Naive B cell (primary cell): ENCODE measurements at places on chromosomes 6 and 20.

- no peak for DNase-seq
Measured at GRCh38 chr6:65126667-65127066, 580.4 kb downstream of the EYS start.

DNA sequence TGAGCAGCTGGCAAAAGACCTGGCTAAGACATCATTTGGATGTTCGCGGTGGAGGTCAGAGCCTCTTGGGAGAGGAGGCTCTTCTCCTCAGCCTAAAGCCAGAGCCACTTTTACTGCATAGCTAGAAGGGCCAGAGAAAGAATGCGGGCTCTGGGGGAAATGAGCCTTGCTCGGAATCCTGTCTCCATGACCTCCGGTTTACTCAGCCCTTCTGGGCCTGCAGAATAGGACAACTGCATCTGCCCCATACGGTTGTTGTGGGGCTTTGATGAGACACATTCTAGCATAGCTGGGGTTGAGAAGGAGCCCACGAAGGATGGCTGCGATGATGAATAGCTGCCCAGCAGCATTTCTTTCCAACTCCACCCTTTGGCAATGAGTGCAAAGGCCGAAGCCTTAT, 115.0 kb upstream of the SLC22A23 start:
- no peak for DNase-seq

DNA sequence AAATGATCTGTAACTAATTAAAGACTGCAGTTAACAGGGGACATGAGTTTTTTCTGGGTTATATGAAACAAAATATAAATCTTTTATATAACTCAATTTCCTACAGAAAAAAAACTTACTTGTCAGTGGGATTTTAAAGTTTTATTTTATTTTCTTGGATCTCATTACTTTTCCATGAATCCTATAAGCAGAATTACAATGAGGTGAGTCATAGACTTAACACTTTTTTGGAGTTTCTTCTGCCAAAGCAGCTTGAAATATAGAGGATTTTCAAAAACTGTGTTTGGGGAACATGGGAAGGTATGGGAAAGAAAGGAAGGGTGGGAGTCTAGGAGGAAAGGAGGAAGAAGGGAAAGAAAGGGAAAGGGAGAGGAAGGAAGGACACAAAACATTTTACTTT, 130.7 kb downstream of the AIG1 start:
- no peak for DNase-seq

GRCh38 chr6:163380216-163380615, 34.3 kb upstream of the QKI start:
- DNase-seq = no peak

GRCh38 chr6:10838794-10839333, 525 bp upstream of the MAK start:
- DNase-seq = no peak

GRCh38 chr6:43671011-43671800, 16.4 kb downstream of the MRPS18A start:
- no peak for DNase-seq

DNA sequence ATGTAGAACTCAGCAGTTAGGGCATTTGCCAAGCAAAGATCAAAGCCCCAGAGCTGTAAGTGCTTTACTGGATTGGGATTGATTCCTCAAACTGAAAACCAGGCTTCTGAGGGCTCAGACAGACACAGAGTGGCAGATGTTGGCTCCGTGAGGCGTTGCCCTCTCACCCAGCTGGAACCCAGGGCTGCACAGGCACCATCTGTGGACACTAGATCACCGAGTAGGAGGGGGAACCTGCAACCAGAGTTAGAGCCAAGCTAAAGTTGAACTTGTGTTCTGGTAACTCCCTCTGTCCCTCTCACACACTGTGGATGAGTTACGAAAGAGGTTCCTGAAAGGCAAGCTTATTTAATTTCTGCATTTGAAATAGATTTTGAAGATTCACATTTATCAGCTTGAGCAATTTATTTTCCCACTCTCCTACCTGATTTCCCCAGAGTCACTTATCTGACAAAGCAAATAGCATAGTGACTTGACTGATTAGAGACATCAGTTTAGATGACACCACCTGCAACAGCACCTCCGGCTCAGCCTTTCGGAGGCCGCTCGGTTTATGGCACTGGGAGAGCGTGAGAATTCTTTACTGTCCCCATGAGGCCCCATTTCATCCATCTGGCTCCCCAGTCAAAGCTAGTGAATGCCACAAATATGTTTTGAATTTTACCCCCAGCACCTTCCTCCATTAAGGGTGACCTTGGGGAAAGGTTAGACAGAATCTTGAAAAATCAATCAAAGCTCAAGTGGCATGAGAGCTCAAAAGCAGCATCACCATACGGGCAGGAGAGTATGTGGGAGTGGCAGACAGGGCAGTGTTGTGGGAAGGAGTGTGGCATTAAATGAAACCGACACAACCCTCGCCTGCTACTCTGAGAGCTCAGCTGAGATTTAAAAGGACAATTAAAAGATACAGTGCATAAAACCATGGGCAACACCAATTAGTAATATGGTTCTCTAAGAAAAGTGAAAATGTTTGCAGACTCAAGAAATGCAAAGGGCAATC, 48.5 kb downstream of the RPF2 start:
- DNase-seq = no peak

DNA sequence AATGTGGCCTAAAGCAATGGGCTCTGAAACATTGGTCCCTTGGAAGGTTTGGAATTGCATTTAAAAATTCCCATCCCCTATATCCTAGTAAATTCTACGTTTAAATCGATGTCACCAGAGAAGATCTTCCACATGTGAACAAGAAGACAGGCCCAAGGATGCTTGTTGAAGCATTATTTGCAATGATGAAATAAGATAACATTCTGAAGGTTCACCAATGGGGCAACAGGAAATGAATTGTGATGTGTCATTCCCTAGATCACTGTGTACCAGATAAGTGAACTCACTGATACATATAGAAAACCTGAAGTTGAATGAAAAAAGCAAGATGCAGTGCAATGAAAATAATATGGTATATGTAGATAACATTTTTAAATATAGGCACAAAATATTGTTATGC, 464.3 kb upstream of the BTBD3 start:
- DNase-seq = no peak

- DNase-seq = no peak
Measured at GRCh38 chr20:24658920-24659660, 189.7 kb downstream of the SYNDIG1 start.

- DNase-seq = no peak
Measured at GRCh38 chr6:10556589-10556988, 35.4 kb downstream of the GCNT2 start.
